Trophoblast cell (in vitro differentiated cells and primary cell): ENCODE measurements at places on chromosomes 2 and 18.

DNA sequence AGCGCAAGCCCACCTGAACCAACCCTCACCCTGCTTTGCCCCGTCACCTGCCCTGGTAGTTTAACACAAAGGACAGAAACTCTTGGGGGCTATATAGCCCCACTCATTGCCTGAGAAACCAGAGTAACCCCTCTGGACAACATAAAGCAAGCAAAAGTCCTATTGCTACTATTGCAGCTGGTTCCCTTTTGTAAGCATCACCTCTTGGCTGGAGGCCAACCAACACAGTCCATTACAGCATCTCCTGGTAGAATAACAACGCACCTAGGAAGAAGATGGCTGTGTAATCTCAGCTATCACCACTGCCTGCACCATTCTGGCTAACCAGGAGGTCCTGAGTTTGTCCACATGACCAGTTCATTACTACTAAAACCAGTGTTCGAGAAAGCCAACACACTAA is 36.4 kb downstream of the FLACC1 start:
- no peak for DNase-seq

DNA sequence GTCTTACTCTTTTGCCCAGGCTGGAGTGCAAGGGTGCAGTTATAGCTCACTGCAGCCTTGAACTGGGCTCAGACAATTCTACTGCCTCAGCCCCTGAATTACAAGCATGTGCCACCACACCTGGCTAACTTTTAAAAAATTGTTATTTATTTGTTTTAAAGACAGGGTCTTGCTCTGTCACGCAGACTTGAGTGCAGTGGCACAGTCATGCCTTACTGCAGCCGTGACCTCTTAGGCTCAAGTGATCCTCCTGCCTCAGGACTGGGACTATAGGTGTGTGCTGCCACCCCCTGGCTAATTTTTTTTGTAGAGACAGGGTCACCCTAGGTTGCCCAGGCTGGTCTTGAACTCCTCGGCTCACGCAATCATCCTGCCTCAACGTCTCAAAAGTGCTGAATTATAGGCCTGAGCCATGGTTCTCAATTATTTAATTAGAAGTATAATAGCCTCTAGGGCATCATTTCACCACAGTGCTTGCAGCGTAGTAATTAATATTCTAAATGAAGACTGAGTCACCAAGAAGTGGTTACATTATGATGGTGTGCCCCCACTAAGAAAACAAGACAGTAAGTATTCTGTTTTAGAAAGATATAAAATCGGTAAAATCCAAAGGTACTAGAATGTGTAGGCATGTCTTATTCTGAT is 69.6 kb downstream of the EML4 start:
- DNase-seq = peak; percentile 67

DNA sequence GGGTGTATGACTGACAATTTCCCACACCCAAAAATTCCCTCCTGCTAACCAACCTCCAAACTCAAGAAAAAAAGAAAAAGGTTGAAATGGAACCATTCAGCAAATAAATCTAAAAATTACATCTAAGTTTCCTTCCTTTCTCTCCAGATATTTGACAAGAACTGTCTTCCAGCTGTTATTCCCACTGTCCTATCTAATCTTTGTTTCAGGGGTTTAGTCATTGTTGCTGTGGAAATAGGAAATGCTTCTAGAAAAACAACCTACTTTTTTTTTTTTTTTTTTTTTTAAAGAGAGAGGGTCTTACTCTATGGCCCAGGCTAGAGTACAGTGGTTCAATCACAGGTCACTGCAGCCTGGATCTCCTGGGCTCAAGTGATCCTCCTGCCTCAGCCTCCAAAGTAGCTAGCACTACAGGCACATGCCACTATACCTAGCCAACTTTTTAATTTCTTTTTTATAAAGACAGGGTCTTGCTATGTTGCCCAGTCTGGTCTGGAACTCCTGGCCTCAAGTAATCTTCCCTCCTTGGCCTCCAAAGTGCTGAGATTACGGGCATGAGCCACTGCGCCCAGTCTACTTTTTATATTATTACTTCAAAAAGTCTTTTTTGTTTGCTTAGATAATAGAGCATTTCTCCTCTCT is 88.1 kb downstream of the ITSN2 start:
- DNase-seq = no peak

- DNase-seq = no peak
Observed at GRCh38 chr2:128343459-128343858, 24.8 kb upstream of the HS6ST1 start.

DNA sequence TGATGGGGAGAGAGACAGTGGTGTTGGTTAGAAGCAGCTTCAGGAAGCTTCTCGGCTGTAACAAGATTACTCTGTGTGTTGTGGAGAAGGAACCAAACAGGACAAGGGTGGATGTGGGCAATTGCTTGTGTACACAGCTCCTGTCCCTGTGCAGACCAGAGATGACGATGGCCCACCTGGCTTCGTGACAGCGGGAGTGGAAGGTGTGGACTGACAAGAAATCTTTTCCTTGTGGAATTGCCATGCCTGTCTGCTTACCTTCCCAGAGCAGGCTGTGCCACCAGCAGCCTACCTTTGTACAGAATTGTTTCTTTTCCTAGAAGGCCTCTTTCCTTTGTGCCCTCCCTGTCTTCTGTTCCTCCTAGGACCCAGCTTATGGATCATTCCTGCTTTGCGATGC is 93.8 kb downstream of the ITGB1BP1 start:
- DNase-seq = no peak

GRCh38 chr18:14075196-14075595 is 57.0 kb downstream of the ZNF519 start:
- DNase-seq = no peak

- DNase-seq = peak; percentile 10
Observed at GRCh38 chr2:176652300-176653182, 383.3 kb downstream of the MTX2 start.

- no peak for DNase-seq
Observed at GRCh38 chr2:217065695-217066405, 206.0 kb upstream of the TNP1 start.

GRCh38 chr2:231923951-231924888 is 2.0 kb downstream of the NPPC start:
- DNase-seq = no peak

DNA sequence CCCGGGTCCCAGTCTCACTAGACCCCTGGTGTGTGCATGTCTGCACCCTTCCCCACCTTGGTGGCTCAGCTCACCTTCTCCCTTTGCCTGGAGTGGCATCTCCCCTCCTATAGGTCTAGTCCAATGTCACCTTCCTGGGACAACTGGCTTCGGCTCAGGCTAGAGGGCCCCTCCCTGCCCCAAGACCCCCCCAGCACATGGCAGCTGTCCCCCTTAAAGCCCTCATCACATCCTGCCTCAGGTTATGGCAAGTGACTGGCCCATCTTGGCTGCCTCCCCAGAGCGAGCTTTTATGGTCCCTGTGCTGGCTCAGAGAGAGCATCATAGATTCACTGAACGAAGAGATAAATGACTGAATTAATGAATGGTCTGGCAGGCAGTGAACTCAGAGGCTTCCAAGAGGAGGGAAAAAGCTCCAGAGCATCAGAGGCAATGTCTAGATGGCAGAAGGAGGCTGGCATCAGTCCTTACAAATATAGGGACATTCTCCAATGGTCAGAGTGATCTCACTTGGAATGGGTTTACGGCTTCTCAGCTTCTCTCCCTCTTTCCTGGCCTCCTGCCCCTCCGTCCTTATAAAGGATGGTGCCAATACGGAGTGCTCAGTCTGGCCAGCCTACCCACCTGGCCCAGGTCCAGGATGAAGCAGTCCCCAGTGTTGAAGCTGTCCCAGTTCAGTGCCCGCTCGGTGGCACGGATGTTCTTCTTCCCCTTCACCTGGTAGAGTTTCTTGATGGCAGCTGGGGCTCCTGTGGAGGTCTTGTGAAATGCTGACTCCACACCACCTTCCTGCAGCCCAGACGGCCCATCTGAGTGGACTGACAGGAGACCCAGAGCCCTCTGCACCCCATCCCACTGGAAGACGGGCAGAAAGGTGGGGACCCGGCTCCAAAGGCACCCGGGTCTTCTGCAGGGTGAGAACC is 9.4 kb downstream of the CAPG start:
- no peak for DNase-seq

DNA sequence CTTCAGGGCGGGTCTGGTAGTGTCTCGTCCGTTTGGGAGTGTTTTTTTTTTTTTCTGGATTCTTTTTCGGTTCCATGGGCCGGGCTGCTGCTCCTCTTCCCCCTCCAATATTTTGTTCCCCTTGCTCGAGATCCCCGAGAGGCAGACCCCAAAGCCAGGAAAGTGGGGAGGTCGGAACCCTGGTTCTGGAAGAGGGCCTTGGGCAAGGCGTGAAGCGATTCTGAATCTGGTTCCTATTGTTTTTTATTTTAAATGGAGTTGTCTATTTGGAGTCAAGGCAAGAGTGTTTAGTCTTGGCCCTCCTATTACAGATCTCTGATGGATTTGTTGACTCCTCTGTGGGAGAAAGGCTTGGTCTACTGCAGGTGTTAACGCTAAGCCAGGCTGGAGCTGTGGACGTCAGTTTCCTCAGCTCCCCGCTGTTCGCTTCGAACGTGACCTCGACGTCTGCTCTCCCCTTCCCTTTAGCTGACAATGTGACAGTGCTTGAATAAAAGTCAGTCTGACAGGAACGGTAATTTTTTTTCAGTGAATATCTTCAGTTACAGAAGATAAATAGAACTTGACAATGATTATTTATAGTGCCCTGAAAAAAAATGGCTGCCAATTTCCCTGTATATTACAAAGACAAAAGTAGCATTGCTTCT is 683 bp upstream of the DNAJC27 start:
- DNase-seq = no peak

- no peak for DNase-seq
Observed at GRCh38 chr2:73841912-73842738, 13.4 kb downstream of the STAMBP start.

DNA sequence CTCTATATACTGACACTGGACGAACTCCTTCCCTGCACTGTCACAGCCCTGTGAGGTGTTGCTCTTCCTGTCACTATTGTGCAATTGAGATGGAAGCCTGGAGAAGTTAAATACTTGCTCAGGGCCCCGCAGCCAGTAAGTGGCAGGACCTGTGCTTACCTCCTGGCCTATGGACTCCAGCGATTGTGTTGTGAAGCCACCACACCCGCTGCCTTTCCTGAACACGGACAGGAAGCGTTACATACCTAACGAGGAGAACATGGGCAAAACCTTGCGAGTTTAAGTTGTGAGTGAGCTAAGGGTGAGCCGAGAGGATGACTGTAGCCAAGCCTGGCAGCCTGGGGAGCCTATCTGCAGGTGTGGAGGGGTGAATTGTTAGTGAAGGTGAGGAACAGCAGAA is 26.1 kb downstream of the RAB31 start:
- peak; percentile 95 for DNase-seq

DNA sequence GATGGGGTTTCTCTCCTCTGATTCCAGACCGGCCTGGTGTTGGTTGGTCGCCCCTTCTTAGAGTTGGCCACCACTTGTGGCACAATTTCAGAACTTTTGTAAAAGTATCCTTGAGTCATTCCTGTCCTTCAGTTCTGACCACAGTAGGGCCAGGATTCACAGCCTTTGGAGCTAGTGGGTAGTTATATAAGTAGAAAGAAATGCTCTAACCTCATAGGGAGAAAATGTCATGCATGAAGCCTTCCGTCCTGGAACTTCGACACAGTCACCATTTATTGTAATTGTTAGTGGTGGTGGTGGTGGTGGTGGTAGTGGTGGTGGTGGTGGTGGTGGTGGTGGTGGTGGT is 65.4 kb downstream of the EPAS1 start:
- DNase-seq = peak; percentile 62

- DNase-seq = no peak
Observed at GRCh38 chr18:59460072-59460420, 101.0 kb upstream of the LMAN1 start.

GRCh38 chr18:49843778-49844625 is 30.7 kb upstream of the ACAA2 start:
- no peak for DNase-seq

DNA sequence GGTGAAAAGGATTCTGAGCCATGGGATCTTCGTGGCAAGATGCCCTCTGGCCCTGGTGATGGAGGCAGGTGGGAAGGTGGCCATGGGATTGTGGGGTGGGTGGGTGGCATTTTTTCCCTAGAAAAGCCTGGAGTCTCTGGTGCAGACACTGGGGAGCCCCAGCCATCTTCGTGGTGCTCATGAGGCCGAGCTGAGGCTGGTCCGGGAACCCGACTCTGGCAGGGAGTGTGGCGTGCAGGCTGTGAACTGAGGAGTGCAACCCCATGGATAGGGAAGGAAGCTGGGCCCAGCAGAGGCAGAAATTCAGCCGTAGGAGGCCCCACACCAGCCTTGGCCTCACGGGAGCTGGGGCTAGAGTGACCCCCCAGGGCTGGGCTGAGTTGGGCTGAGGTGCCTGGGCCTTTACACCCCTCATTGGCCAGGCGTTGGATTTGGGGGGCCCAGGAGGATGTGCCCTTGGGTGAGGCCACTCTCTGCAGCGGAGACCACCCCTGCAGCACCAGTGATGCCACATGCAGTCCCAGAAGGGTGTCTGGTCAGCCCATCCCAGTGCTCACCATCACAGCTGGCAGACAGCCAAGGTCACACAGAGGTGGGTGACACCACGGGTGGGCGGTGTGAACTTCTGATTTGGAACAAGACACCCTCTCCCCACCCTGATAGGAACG is 115.6 kb upstream of the HDAC4 start:
- no peak for DNase-seq

DNA sequence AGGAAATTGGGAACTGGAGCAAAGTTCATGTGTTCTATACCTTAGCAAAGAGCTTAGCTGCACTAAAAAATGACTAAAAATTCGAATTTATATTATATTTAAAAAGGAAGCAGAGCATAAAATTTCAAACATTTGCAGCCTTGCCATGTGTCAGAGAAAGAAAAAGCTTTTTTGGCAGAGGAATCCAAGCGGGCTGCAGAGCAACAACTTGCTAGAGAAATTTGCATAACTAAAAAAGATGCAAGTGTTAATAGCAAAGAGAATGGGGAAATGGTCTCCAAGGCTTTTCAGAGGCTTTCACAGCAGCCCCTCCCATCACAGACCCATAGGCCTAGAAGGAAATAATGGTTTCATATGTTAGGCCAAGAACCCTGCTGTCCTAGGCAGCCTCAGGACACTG is 1315.9 kb downstream of the DSC3 start:
- DNase-seq = no peak

- DNase-seq = no peak
Observed at GRCh38 chr2:237214030-237214675, 128.5 kb downstream of the COPS8 start.
